RKO (cell line): ENCODE measurements at places on chromosomes 4 and X.

- no peak for DNase-seq
Observed at GRCh38 chr4:39205000-39205399, 22.7 kb downstream of the WDR19 start.

DNA sequence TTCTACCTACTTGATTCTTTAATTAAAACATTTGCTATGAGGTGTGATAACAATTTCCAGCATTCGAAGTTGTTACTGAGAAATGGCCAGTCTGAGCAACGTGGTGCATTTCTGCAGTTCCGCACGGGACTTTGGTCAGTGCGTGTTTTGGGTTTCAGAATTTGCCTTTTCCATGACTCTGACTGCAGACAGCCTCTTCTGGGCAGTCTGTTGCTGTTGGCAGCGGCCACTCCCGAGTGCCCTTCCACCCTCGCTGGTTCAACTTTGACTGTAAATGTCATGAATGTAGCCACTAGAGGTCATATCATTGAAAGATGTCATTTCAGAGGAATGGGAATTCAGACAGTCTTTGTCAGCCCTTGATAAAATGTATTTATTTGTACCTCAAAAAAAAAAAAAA is 53.6 kb downstream of the NOP14 start:
- DNase-seq: no peak

DNA sequence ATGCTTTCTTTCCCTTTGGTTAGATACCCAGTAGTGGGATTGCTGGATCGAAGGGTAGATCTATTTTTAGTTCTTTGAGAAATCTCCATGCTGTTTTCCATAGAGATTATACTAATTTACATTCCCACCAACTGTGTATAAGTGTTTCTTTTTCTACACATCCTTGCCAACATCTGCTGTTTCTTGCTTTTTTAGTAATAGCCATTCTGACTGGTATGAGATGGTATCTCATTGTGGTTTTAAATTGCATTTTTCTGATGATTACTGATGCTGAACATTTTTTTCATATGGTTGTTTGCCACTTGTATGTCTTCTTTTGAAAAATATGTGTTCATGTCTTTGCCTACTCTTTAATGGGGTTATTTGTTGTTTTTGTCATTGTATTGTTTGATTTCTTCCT is 6.6 kb upstream of the AGA start:
- DNase-seq: no peak

- DNase-seq: peak; percentile 88
Observed at GRCh38 chr4:80307183-80307735, 28.3 kb upstream of the CFAP299 start.

DNA sequence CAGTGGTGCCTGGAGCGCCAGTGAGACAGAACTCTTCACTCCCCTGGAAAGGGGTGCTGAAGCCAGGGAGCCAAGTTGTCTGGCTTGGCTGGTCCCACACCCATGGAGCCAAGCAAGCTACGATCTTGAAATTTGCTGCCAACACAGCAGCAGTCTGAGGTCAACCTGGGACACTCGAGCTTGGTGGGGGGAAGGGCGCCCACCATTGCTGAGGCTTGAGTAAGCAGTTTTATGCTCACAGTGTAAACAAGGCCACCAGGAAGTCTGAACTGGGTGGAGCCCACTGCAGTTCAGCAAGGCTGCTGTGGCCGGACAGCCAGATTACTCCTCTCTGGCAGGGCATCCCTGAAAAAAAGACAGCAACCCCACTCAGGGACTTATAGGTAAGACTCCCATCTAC is 149.5 kb downstream of the EDA2R start:
- DNase-seq: no peak

DNA sequence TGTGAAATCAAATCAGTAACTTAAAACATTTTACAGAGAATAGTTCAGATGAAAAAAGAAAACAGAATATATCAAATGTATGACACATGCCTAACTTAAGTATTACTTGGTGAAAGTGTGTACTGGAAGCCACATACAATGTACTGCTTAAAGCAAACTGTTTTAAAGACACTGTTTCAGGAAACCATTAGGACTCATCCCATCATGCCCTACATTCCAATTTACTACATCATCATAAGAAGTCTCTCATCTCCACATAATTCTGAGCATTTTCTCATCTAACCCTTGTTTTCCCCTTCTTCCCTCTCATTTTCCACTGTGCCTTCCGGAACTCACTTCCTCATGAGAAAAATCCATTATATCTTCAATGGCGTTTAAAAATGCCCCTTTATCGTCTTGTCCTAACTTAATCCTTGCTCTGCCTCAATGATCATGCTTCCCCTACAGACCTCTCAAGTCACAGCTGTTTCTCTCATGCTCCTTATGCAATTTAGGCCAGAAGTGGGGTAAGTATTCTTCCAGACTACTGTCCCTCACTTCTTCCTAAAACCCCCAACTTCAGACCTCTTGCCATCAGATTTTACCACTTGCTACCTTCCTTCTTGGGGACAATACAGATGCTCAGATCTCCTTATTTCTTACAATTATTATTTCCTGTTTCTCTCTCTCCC is 26.8 kb upstream of the FGF5 start:
- DNase-seq: peak; percentile 55

GRCh38 chr4:87875191-87875590 is 42.4 kb downstream of the MEPE start:
- no peak for DNase-seq

DNA sequence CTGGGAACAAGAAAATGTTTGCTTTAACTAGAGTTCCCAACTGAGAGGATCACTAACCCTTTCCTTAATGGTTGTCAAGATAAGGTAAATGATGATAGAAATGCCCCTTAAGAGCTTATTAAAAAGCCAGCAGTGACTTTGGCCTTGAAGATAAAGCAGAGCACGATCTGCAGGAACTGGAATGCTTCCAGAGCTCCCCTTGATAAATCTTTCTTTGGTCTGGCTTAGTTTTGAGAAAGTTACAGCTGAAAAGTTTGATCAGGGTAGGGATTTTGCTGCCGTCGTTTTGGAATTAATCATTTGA is 64.0 kb downstream of the PTTG2 start:
- DNase-seq: no peak

- no peak for DNase-seq
Observed at GRCh38 chr4:53151489-53151788, 214.4 kb downstream of the SCFD2 start.

GRCh38 chr4:89177807-89178206 is 66.5 kb downstream of the TIGD2 start:
- no peak for DNase-seq

DNA sequence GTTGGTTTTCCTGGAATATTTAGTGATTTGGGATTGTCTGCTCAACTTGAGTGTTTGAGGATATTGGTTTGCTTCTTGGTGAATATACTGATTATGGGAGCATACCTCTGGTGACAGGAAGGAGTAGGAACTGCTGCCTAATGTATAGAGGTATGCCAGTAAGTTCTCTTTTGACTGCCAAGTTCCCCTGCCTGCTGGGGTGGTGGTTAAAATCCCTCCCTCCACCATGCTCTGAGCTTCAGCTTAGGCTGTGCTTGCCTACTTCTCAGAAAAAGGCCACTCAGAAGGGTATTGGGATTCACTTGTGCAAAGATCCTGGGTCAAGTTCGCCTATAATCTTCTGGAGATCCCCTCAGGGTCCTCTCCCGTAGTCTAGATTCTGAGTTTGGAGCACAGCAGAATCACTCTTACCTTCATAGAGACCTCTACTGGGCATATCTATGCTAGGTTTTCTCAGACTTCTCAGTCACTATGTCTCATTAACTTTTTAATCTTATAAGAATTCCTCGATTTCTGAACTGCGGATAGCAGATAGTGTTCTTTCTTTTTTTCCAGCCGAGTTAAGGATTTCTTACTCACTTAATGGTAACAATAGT is 44.7 kb upstream of the DCK start:
- DNase-seq: no peak

DNA sequence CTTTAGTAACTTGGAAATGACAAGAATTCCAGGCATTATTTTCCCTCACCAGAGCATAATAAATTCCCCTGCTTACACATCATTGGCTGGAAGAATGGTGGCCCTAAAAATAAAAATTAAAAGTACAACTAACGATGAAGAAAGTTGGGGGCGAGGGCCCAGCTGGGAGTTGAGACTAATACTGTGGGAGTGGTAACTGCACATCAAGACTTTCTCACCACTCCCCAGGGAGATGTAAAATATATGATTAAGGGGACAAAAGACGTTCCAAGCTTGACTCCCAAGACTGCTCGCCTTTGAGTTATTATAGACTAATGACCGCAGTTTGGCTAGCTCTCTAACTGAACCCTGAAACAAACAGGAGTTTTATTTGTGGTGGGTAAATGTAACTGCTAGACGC is 30.0 kb downstream of the SMIM31 start:
- no peak for DNase-seq

GRCh38 chr4:10144966-10145365 is 28.4 kb upstream of the WDR1 start:
- DNase-seq: no peak

- no peak for DNase-seq
Observed at GRCh38 chrX:17471121-17471520, 96.1 kb downstream of the NHS start.

- DNase-seq: no peak
Observed at GRCh38 chrX:103329991-103330390, at the start of gene TCEAL7. TCEAL7 (plus strand) TSS chrX:103330239; CDS start chrX:103331404, 1,165 bp downstream.

DNA sequence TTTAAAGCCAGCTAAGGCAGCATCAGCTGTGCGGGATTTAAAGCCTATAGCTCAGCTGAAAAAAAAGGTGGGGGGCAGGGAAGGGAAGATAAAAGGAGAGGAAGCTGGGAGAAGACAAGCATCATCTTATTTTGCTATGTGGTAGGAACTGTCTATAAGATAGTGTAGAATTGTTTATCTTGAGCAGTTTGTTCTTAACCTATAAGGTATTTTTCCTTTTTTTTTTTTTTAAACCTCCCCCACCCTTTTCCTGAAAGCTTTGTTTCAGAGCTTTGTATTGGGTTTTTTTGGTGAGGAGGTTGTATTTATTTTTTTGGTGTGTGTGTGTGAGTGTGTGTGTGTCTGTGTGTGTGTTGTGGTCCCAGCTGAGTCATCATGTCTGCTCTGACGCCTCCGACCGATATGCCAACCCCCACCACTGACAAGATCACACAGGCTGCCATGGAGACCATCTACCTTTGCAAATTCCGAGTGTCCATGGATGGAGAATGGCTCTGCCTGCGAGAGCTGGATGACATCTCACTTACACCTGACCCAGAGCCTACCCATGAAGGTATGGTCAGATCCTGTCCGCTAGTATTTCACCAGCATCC is 531 bp downstream of the RUFY3 start:
- no peak for DNase-seq

- peak; percentile 33 for DNase-seq
Observed at GRCh38 chr4:155889031-155889793, 14.3 kb upstream of the TDO2 start.

DNA sequence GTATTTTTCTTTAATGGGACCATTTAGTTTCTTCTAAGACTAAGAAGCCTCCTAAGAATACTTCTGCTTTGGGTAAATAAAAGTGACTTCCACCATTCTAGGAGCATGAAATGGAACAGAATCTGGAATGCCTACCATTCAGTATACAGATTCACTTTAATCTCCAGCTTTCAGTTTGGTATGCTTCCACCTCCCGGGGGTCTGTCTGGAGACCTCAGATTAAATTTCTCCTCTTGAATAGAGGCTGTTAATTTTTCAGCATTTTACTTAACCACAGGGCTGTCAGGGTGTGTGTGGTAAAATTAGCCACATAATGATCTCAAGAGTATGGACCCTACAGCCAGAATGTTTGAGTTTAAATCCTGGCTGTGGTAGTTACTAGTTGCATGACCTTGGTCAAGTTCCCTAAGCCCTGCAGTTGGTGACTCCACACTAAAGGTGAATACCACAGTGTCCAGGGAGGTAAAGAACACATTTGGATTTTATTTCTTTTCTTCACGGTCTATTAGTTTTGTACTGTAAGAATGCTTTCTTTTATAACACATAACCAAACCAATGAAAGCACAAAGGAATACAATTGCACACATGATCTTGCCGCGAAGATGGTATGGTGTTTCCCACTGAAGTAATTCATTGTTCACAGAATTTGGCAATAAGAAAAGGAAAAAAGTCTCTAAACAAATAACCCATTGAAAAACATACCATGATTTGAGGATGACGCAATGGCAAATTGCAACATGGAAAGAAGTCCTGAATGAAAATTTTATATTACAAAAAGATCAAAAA is 37.3 kb upstream of the TRIM2 start:
- no peak for DNase-seq

DNA sequence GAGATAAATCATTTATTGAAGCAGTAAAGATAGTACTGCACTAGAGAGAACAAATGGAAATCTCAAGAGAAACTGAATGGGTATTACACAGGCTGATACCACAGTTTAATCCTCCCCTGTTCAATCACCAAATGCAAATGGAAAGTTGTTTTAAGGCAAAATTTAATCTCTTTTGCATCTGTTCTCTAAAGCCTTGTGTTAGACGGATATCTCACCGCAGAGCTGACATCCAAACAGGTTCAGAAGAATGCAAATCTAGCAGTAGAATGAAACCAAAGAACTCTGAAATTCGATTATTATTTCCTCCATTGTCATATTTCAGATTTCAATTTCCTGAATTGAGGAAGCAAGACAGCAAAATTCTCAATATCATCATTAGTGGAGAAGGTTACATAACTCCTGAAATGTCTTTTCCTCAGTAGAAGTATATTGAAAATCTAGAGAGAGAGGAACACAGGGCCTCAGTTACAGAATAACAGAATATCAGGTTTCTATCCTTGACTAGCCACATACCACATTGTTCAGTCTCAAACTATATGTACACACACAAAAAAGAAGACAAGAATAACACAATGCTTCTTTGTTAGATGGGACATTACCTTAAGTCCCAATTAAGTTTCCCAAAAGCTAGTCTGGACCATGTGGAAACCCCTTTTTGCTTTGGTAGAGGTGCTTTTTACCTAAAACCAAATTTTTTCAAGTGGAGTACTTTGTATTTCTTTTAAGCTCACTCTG is 94.1 kb upstream of the BANK1 start:
- no peak for DNase-seq

DNA sequence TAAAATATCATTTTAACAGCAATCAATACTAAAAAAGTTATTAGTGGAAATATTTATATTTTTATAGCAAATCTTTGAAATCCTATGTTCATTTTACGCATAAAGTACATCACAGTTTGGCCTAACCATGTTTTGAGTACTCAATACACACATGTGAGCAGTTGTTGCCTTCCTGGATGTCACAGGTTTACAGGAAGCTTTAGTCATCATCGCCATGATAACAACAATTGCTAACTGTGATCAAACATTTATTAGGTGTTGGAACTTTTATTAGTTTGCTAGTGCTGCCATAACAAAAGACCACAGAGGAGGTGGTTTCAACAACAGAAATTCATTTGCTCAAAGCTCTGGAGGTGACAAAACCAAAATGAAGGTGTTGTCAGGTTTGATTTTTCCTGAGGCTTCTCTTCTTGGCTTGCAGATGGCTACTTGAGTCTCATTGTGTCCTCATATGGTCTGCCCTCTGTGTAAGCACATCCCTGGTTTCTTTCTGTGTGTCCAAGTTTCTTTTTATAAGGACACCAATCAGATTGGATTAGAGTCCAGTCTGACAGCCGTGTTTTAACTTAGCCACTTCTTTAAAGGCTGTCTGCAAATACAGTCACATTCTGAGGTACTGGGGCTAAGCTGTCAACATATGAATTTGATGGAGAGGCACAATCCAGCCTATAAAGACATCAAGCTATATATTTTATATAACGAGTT is 43.1 kb upstream of the BOD1L1 start:
- DNase-seq: no peak
